ENCODE measurements at places on chromosomes 6 and 20.

DNA sequence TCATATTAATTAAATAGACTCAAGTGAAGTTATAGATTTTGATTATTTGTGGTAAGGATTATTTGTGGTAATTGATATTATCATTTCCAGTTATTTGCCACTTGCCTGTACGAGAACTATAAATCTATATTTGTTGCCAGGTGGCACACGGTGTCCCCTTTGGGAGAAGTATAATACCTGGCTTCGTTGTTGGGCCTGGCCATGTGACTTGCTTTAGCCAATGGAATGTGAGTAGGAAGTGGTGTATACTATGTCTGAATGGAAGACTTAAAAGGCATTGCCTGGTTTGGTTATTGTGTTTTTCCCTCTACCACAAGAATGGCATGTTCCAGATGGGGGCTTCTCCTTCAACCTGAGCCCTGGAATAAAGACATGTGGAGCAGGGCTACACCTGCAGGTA lies 228.1 kb downstream of the CDC5L start:
- DNase-seq = no peak

GRCh38 chr20:376750-377149 lies 3.8 kb upstream of the TRIB3 start:
- no peak for DNase-seq

- DNase-seq = peak; percentile 13
These were observed 34.1 kb upstream of the PDE10A start for GRCh38 chr6:165697171-165697570.

DNA sequence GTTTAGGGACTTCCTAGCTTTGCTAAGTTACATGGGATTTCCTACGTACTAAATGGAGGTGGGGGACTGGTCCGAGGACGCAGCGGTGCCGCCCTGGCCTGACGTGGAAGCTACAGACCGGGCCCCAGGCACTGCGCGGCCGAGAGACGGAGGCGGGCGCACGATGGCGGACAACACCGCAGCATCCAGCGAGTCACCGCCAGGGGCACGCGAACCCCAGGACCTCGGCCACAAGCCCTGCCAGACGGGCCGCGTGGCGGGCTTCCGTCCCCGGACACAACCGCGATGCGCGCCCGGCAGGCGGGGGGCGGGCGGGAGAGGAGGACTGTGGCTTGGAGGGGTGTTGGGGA lies 1516.9 kb upstream of the DEFB115 start:
- DNase-seq = no peak

DNA sequence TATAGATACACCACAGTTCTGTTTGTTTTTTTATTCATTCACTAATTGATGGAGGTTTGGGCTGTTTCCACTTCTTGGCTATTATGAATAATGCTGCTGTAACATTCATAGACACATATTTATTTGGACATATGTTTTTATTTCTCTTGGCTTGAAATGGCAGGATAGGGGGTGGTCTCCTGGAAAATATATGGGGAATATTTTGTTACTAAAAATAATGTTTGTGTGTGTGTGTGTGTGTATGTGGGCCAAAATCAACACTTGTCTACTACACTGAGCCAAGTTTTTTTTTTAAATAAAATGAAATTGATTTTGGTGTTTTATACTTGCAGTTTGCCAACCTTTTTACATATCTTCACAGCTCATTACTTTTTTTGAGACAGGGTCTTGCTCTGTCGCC lies 264.4 kb upstream of the SULF2 start:
- DNase-seq = no peak

- no peak for DNase-seq
These were observed 107.1 kb downstream of the UBE3D start for GRCh38 chr6:82958551-82958950.

GRCh38 chr20:46013322-46013828 lies 4.7 kb downstream of the MMP9 start:
- DNase-seq = no peak

DNA sequence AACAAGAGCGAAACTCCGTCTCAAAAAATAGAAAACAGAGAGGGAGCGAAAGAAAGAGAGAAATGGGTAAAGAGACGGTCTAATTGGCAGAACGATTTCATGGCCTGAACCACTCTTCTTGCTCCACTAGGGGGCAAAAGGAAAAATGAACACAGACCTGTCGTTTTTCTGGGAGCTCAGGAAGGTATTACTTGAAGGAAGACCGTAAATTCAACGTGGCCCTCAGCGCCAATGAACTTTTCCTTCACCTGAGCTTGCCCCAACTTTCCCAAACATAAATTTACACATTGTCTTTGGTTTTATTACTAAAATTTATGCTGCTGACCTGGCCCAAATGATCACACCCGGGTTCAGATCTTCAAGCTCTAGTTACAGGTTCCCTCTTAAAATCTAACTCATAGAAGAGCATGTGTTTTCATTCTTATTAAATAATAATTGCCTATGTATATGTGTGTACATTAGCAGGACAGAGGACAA lies 67.3 kb downstream of the ATP9A start:
- DNase-seq = peak; percentile 36

- DNase-seq = no peak
These were observed 119.9 kb downstream of the RNF144B start for GRCh38 chr6:18507018-18507415.

- DNase-seq = no peak
These were observed 192.9 kb upstream of the PREP start for GRCh38 chr6:105595829-105596228.

DNA sequence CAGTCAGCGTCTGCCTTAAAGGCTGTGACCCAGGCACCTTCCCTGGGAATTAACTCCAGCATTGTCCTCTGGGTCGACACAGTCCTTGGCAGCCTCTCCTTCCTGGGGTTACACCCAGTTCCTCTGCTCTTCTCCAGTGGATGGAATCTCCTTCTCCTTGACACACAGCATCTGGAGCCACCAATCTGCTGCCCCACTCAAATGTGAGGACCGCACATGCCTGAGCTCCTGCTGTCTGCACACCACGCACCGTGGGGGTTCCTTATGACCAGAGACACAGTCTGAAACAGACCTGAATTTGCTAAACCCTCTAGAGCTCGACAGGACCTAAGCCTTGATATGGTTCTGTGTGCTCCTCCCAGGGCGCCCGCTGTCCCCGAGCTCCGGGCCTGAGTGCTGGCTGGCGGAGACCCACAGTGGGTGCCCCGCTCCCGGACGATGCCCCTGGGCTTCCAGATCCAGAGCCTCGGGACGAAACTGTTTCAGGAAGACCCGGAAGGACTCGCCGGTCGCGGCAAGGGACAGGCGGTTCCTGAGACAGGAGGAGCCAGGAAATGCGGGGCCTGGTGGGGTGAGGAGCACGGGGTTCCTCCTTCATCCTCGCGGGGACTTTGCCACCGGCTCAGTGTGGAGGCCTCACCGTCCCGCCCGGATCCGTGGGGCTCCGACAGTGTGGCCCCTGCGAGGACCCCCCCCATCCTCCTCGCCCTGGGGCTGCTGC lies 2.5 kb upstream of the RAET1G start:
- no peak for DNase-seq

GRCh38 chr6:157126183-157127098 lies 196.9 kb downstream of the TMEM242 start:
- no peak for DNase-seq

DNA sequence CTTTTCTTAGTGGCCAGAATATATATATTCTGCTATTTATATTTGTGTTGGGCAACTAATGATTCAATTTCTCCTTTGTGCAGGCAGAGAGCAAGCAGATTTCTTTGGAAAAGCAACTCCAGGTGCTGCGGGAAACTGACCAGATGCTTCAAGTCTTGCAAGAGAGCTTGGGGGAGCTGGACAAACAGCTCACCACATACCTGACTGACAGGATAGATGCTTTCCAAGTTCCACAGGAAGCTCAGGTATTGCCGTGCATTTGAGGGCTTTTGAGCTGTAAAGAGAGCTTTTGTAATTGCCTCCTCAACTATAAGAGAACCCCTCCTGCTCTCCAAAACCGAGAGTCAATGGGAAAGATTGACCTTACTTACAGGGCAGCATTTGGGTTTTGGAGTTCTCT lies 203.5 kb downstream of the UTRN start:
- DNase-seq = no peak

- no peak for DNase-seq
These were observed 10.2 kb upstream of the NEDD9 start for GRCh38 chr6:11242711-11243110.

- DNase-seq = no peak
These were observed 5.1 kb downstream of the PEX6 start for GRCh38 chr6:42973926-42974325.

GRCh38 chr6:97456070-97456469 lies 173.1 kb upstream of the MMS22L start:
- DNase-seq = no peak

DNA sequence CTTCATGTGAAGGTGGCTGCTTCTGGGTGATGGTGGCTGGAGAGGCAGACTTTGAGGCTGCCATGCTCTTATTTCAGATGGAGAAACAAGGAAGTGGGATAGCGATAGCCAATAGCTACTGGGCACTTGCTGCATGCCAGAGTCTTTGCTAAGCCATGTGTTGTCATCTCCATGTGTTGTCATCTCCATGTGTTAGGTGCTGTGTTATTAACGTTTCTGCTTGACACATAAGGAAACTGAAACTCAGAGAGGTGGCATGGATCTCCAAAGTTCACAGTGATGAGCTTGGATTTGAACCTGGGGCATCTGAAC lies 16.9 kb downstream of the KIAA1755 start:
- no peak for DNase-seq

GRCh38 chr6:139534472-139535115 lies 160.1 kb upstream of the CITED2 start:
- DNase-seq = no peak

- DNase-seq = peak; percentile 3
These were observed 151.4 kb downstream of the ID4 start for GRCh38 chr6:19988555-19988954.

GRCh38 chr6:99492092-99492491 lies 23.1 kb downstream of the USP45 start:
- no peak for DNase-seq

DNA sequence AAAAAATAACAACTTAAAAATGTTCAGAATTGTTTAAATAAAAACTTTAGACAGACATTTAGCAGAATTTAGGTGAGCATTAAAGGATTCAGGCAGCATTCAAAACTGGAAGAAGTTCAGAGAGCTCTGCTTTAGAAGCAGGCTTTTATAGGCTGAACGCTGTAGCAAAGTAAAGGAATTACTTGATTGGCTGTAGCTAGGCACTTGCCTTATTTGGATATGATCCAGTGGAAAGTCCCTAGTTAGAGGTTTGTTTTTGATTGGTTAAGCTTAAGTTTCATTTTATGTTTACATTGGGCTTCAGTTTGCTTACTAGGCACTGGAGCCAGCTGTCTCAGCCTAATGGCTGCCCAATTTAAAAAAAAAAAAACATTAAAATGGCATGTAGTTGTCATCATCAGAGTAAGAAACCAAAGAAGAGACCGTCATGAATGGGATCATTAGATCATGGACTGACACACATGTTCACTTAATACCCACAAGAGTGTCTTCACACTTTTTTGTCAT lies 65.1 kb downstream of the CBFA2T2 start:
- peak; percentile 96 for DNase-seq

- DNase-seq = no peak
These were observed 12.5 kb downstream of the RPS6KA2 start for GRCh38 chr6:166614589-166614988.

- DNase-seq = no peak
These were observed 29.9 kb upstream of the ANKEF1 start for GRCh38 chr20:10004900-10005299.

DNA sequence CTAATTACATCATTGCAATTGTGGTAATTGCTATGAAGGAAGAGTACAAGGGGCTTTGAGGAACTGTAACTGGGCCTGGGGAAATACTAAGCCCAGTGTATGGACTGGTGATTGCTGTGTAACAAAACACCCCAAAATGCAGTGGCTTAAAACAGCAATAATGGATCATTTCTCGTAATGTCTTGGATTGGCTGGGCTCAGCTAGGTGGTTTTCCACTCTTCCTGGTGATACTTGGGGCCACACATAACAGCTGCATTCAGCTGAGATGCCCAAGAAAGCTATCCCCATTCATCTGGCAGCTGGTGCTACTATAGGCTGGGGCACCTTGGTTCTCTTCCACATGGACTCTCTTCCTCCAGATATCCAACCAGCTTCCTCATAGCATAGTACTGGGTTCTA lies 150.3 kb downstream of the EYA2 start:
- DNase-seq = no peak

- DNase-seq = no peak
These were observed 32.2 kb upstream of the IPCEF1 start for GRCh38 chr6:154388803-154389202.

DNA sequence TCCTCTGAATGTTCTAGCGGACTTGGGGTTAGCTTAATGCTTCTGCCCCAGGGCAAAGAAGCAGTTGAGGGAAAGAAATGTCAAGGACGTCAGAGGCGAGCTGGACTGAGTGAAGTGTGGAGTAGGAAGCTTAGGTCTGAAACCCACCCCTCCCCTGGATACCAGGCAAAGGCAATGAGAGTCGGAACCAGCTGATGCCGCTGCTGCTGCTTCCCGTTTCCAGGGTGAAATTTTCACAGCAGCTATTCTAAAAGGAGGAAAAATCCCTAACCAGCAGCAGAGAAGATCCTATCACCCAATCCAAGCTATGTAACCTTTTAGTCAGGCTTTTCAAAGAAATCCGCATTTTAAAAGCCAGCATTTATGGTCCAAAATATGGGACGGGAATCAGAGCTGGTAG lies 564.3 kb downstream of the LMBRD1 start:
- no peak for DNase-seq

DNA sequence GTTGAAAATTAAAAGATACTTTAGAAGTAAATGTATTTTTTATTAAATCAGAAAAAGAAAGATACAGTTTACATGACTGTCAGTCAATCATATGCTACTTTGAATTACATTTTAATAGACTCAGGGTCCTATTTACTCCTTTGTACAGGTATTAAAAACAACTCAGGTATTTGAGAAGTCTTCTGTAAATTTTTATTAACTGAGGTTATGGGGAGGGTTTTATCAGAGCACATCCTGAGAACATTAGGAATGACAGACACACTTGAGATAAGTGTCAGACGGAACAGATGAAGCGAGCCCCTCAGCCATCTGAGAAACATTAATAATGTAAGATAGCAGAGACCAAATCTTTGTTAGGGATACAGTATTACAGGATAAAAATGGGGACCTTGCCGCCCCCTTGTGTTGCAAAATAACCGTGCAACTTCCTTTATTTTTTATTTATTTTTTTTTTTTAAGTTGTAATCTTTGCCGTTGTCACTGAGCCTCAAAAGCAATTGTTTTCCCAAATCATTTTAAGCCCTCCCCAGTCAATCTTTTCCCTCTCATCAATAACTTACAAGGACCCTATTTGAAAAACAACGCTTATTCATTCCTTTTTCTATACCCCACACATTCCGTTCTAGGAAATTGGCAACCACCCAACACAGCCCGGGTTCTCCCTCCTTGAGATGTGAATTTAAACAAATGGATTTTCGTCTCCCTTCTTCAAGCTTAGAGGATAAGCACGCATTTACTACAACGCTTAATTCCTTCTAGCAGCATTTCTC lies 126.7 kb downstream of the BCAS1 start:
- DNase-seq = peak; percentile 58

- DNase-seq = peak; percentile 74
These were observed 23.4 kb downstream of the FAM217A start for GRCh38 chr6:4055420-4056041.

DNA sequence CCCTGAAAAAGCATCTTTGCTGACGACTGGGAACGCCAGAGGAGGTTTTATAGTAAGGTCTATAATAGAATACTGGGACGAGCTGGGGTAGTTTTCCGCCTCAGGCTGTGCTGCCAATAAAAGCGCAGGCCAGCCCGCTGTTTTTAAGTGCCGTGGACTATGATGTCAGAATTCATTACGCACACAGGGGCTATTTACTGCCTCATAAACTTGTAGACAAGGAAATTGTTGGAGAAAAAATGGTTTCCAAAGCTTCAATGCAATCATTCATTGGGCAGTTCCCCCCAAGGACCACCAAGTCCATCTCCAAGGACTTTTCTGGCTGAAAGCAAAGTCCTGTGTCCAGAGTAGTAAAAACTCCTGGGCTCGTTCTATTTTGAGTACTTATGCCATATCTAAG lies 20.4 kb upstream of the FOXF2 start:
- no peak for DNase-seq
